Activated naive CD4-positive, alpha-beta T cell treated with anti-CD3 and anti-CD28 coated beads for 36 hours (primary cell): ENCODE measurements at places on chromosomes 4 and X. TPM values are rescaled to one million over a fixed set of nuclear protein-coding genes. Genes with fewer than 3 reads are reported as not detected.

- DNase-seq, result no peak
Measured at GRCh38 chrX:31397119-31397518, 325.3 kb upstream of the FTHL17 start.

- DNase-seq, result no peak
Measured at GRCh38 chr4:142236268-142236667, 599.9 kb downstream of the IL15 start.

DNA sequence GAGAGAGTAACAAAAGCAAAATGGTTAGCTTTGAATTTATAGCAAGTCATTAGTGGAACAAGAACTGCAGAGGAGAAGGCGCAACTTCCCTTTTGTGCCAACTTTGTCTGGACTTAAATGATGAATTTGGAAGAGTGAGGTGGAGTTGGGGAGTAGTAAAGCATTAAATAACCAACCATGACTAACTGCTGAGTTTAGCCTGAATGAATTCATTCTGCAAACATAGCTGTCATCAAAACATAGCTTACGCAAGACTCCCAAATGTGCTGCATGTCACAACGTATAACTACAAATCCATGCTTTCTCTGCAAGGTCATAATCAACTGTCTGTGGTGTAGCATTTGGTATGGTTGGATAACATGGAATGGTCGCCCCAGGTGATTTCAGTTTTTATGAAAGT lies 75.9 kb upstream of the RPL34 start:
- DNase-seq, result no peak

- DNase-seq, result no peak
Measured at GRCh38 chrX:30301963-30302362, 7.2 kb downstream of the NR0B1 start.

ZNF718 gene
- 12.8 TPM for total RNA-seq

- DNase-seq, result peak; percentile 18
Measured at GRCh38 chrX:101595739-101596419, 21.9 kb downstream of the ARMCX6 start.

DNA sequence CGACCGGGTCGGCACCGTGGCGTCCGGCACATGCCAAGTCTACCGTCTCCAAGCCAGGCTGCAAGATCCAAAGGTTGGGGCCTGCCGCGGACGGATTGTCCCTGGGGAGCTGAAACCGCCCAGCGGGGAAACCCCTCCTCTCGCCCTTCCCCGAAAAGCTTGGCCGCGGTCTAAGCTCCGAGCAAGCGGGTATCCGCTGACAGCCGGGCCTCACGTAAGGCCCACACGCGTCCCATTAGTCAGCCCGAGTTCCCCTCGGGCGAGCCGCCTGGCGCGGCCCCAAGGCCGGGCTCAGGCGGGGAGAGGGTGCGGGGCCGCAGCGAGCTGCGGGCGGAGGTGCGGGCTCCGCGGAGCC lies 6.8 kb upstream of the BCOR start:
- no peak for DNase-seq

GRCh38 chr4:27006646-27007045 lies 146.0 kb downstream of the STIM2 start:
- no peak for DNase-seq

DNA sequence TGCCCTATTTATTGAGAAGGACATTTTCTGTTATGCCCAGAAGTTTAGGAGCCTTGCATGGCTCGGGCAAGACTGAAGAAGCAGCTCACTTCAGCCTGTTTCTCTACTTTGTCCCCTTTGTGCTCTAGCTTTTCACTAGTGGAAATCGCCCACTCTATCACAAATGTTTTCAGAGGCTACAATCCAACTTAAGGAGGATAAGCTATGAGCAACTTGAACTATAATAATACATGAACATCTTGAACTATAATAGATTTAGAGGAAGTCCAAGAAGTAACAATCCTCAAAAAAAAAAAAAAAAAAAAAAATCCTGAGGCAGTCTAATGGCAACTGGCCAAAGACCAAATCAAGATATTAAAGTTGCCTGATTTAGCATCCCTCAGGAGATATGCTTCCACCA lies 452.3 kb downstream of the IL1RAPL1 start:
- DNase-seq, result no peak

DNA sequence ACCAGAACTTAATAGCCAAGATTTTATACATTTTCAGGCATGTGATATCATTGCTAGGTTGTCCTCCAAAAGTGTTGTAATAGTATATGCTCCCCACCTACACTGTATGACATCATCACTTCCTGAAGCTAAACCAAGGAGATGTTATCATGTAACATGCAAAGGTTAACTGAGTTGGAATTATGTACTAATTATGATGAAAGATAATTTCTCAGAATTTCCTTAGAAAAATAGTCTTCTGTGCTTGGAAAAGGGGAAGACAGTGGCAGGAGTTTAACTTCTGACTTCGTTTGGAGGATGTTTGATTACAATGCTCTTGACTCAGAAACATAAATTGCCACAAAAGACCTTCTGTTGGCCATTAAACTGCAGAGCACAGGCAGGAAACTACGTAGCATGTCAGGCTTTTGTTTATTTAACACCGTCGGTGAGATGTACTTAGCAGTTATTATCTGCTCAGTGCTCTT lies 83.6 kb upstream of the GUCY1A1 start:
- DNase-seq, result no peak

OTC gene
- total RNA-seq, result not detected

- no peak for DNase-seq
Measured at GRCh38 chr4:55949482-55949802, 697 bp downstream of the CEP135 start.

DNA sequence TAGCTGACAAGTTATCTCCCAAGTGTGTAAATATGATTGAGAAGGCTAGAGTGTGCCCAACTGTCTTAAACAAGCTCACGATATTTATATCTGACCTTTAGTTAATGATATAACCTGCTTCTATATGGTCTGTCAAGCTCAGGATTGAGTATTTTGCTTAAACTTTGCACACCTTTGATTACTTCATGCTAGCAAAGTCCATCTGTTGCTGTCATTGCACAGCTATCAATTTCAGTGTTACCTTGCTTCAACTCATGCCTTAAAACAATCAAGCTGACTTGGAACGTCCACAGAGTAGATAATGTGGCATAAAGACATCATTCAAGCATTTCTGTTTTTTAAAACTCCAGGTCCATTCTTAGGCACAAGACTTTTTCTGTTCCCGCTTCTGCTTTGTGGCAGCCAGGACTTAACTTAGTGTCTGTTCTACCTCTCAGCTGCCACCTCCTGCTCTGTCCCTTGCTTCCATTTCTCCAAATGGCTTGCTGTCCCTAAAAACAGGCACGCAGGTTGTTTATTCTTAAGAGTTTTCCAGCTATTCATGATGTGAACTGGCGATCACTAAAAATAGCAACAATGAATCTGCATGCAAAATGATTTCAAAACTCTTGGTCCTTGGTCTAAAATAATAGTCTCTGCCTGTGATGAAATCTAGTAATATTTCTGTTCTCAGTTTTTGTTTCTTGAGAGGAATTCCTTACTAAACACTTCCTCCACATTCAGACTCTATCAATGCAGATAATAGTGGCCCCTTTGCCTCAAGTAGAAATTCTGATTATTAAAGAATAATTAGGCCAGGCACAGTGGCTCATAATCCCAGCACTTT lies 16.3 kb upstream of the NEIL3 start:
- DNase-seq, result no peak

DNA sequence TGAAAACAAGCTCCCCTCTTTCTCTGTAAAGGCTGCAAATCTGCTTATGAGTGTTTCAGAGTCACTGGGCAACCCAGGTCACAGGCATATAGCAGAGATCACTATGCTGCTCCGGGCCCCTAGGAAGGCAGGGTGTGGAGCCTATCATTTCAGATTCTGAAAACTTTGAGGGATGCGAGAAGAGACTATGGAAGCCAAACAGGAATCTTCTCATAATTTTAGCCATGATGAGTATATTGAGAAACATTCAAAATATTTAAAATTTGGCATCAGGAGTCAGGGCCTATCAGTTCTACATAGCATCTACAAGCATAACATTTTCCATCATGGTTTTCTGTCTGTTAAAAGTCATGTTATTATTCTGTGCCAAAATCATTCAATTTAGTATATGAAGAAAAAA lies 61.7 kb upstream of the ATXN3L start:
- no peak for DNase-seq

CT45A5 gene
- not detected for total RNA-seq
